ENCODE measurements at places on chromosomes 3 and 15.

DNA sequence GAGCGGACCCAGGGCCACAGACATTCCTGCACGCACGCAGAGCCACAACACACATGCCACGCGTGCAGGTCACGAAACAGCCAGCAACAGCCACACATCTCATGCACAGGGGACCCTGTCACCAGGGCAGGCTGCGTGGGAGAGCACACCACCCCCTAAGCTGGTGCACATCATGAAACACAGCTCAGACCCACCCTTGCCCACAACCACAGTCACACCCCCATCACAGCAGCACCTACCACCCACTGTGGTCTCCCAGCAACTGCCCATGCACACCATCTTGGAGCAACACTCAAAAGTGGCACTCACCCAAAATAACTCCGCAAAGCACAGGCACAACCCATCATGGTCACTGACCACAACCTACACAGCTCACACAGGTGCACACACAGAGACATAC, 75.7 kb downstream of the OCA2 start:
- DNase-seq = no peak

DNA sequence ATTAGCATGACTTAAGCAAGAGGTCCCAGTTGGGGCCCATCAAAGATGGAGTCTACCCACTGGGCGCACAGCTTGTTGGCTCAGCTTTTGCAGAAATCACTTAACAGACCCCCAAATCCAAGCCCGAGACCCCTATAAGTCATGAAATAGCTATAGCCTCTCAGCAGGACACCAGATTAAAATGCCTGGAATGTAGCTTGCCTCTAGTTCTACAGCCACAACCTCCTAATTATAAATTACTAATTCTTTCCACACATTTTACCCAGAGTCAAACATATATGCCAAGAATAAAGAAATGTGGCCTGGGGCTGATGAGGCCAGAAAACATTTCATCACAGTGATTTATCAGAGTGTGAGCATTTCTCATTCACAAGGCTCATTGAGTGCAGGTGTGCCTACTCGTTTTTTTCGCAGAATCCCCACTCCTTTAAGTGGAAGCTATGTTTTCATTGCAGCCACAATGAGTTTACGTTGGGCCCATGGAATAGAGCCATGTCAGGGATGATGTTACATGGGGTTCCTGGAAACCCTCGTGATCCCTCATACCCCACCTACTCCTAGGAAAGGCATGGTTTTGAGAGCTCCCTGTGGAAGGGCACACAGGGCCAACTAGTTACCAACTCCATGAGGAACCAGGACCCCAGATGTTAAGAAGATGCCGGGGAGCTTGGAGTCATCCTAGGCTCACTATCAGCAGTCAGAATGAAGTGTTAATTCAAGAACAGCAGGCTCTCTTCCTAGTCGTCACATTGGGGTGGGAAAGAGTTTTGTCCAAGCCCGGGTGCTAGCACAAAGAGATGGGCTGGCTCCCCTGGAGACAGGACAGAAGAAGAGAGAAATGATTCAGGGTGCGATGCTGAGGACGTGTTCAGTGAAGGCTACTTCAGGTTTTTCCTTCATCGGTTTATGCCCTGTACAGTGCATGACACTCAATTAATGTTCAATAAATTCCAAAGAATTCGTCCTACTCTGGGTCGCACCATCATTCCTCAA, 90.2 kb upstream of the ABHD17C start:
- DNase-seq = no peak

- no peak for DNase-seq
Measured at GRCh38 chr3:111581403-111582119, 13.6 kb downstream of the ZBED2 start.

DNA sequence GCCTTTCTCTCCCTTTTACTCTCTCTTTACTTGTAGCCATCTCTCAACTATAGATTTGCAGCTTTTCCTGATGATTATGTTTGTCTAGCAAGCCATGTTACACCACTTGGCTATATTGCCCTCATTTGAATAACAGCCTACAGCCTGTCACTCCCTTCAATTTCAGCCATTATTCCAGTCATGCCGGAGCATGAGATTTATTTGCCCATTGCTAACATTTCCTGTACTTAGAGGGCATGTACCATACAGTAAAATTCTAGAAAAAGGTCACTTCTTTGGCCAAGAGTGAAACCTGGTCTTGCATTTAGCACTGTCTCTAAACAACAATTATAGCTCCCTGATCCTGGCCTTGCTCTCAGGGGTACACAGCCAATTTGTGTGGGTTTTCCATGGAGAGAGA, 221.7 kb upstream of the TMC3 start:
- DNase-seq = no peak

GRCh38 chr3:32958509-32958908, 7.1 kb downstream of the CCR4 start:
- no peak for DNase-seq

GRCh38 chr15:76260246-76260938, 50.9 kb downstream of the ETFA start:
- DNase-seq = no peak

GRCh38 chr3:183892610-183893214, 8.0 kb upstream of the PARL start:
- no peak for DNase-seq

GRCh38 chr15:81480645-81481053, 106.6 kb upstream of the TMC3 start:
- DNase-seq = no peak

GRCh38 chr15:75952525-75952924, 48.8 kb downstream of the FBXO22 start:
- DNase-seq = no peak
